ENCODE measurements at places on chromosomes 1 and 21. TPM values are rescaled to one million over a fixed set of nuclear protein-coding genes. Genes with fewer than 3 reads are reported as not detected.

The SPSB1 gene
- 13.2 TPM for polyA plus RNA-seq

The SYTL1 gene
- polyA plus RNA-seq, result 33.0 TPM

The RPRD2 gene
- polyA plus RNA-seq, result 12.6 TPM

The ESPN gene
- 0.27 TPM for polyA plus RNA-seq

The HES2 gene
- 29.0 TPM for polyA plus RNA-seq

The KIF2C gene
- 38.0 TPM for polyA plus RNA-seq

The TDRD5 gene
- not detected for polyA plus RNA-seq

The USH2A gene
- polyA plus RNA-seq, result not detected

The APH1A gene
- polyA plus RNA-seq, result 131 TPM

The NPR1 gene
- polyA plus RNA-seq, result 0.05 TPM

The KIF26B gene
- polyA plus RNA-seq, result 0.20 TPM

The FMO5 gene
- polyA plus RNA-seq, result 0.58 TPM
